Brain (organoid and tissue), 16 donors: ENCODE measurements at places on chromosomes 12 and 14. TPM values are rescaled to one million over a fixed set of nuclear protein-coding genes. Genes with fewer than 3 reads are reported as not detected.
A peak's percentile ranks its signal among the peaks of the same experiment; 100 is the strongest.

Gene FGF23
- polyA plus RNA-seq, result not detected

Gene PLEKHD1
- polyA plus RNA-seq, result 0.27 TPM

Gene OR6C2
- polyA plus RNA-seq, result not detected

Gene KLRK1
- polyA plus RNA-seq, result not detected

Gene GPR84
- not detected for polyA plus RNA-seq

Gene PRKD1
- polyA plus RNA-seq, result 10.4 TPM

Gene AVPR1A
- polyA plus RNA-seq, result 0.14 TPM

Gene CCDC177
- 1.5 TPM for polyA plus RNA-seq

Gene CCDC198
- polyA plus RNA-seq, result not detected

Gene NPFF
- polyA plus RNA-seq, result not detected

Gene FAM90A1
- polyA plus RNA-seq, result 0.29 TPM

Gene MTA1
- 96.6 TPM for polyA plus RNA-seq

DNA sequence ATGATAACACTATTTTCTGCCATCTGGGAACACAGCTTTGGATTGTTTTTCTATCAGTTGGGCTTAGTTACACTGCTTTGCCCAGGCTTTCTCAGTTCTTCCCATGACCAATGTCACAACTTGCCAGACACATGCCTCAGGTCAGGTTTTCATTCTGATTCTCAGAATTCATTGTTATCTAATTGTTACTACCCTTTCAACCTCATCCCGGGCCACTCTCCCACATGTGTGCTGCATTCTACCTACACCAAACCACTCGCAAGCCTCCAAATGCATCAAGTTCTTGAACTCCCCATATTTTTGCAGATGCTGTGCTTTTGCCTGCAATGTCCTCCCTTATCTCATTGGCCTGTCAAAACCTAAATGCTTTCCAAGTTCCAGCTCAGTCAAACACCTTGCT is 36.3 kb downstream of the NELL2 start:
- DNase-seq, result no peak

DNA sequence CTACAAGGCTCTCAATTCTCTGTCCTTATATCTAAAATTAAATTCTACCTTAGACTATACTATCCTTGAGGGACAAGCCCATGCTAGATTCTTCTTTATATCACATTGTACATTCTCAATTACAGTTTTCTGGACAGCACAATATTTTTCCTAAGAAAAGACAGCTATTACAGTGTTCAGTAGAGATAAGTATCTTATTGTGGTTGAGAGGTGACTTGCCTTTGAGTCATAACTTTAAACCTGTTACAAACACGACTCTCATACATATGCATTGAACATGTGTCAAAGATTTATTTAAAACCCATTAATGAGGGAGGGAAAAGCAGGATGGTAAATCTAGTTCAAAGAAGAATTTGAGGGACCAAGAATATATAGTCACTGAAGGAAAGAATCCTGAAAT is 61.1 kb downstream of the TPH2 start:
- DNase-seq, result no peak

DNA sequence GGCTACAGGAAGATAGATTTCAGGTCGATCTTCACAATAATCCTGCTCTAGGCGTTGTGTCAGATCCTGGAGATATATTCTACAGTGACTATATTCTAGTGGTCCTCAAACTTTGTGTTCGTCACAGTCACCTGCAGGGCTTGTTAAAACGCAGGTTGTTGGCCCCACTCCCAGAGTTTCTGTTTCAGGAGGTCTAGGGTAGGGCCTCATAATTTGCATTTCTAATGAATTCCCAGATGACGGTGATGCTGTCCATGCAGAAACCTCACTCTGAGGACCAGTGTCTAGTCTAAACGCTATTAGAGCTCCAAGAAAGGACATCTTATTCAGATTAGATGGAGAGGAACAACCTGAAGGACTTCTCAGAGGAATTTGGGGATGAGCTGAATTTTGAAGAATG is 13.2 kb upstream of the SLC6A13 start:
- no peak for DNase-seq

- no peak for DNase-seq
Observed at GRCh38 chr14:105182296-105183020, 1.3 kb upstream of the NUDT14 start.

GRCh38 chr14:72780751-72781150 is 113.2 kb downstream of the DPF3 start:
- no peak for DNase-seq

DNA sequence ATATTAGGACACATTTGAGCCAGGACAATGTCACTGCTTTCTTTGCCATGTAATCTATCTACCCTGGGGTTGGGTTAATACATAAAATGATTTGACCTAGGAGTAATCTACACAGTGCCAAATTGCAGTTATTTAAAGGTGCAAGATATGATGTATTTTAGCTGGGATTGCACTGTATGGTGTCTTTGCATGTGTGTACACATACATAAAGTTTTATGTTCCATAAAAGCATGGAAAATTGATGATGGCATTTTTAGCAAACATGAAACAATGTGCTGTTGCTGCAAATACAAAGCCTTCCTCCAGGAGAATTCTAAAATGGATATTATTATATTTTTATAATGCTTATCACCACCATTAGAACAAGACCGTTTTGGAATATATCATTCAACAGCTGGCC is 24.0 kb upstream of the PLBD1 start:
- DNase-seq, result no peak

DNA sequence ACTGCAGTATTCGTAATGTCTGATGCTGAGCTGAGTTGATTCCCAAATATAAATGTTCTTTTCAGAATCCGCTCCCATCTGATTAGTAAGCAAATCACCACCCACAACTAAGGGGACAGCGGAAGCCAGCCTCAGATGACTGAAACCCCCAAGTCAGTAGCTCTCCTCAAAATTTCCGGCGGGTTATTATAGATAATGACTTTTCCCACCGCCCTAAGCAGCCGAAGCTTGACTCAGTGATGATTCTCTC is 469 bp upstream of the LRFN5 start:
- peak; percentile 45 for DNase-seq

GRCh38 chr12:32265951-32266350 is 133.4 kb upstream of the FGD4 start:
- DNase-seq, result no peak

DNA sequence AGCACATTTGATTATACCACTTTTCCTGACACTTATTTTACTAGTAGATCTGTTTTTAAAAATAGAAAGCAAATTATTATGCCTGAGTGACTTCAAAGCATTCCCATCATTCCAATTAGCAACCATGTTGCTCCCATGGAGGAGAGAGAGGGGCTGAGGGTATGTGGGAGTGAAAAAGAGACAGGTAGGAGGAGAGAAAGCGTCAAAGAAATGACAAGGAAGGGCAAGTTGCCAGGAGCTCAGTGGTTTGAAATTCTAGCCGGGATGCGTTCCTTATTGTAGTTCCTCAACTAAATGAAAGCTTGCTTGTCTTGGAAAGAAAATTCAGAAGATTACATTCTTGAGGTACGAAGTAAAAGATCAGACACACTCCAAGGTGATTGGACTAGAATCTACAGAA is 92.4 kb upstream of the PKP2 start:
- DNase-seq, result peak; percentile 13

DNA sequence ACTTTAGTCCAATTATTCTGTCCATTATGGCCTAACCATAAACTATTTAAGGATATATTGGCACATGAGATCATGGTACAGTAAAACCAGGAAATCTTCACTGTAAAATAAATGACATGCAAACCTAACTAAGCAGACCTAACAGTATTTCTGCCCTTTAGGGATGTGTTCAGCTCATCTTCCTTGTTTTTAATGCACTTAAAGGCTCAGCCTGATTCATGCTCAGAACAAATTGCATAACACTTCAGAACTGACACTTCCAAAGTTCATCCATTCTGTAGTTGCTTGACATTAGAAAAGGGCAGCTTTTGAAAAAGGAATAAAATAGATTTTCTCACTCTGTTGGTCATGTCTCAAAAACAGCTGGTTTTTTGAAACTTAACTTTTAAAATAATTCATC is 708.5 kb downstream of the C12orf50 start:
- DNase-seq, result no peak

DNA sequence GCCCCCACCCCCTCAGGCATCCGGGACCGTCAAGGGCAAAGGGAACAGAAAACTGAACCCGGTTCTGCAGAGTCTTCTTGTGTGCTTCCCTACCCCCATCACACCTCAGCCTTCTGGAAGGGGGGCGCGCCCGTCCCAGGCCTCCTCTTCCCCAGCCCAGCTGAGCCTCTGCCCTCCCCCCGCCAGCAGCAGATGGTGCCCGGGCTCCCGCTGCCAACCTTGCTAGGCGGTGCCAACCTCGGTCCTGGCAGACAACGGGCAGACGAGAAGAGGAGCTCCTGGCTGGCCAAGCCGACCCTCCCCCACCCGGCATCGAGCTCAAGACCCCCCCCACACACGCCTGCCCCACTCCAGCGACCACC is 8.7 kb downstream of the STAC3 start:
- peak; percentile 84 for DNase-seq

GRCh38 chr12:82781309-82781997 is 94.7 kb downstream of the TMTC2 start:
- no peak for DNase-seq

DNA sequence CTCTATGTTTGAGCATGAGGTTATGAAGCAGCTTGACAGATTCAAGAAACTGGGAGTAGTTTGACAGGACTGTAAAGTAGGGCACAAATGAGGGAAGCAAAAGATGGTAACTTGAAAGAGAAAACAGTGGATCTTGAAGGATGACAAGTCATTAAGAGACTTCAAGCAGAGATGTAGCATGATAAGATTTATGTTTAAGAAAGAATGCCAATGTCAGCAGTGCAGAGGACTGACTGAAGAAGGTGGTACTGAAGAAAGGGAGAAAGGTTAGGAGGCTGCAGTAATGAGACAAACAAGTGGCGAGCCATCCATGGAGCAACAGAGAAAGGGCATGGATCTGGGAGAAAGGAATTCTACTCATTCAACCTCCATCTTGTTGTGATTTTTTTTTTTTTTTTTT is 120.2 kb upstream of the RAP1B start:
- no peak for DNase-seq

DNA sequence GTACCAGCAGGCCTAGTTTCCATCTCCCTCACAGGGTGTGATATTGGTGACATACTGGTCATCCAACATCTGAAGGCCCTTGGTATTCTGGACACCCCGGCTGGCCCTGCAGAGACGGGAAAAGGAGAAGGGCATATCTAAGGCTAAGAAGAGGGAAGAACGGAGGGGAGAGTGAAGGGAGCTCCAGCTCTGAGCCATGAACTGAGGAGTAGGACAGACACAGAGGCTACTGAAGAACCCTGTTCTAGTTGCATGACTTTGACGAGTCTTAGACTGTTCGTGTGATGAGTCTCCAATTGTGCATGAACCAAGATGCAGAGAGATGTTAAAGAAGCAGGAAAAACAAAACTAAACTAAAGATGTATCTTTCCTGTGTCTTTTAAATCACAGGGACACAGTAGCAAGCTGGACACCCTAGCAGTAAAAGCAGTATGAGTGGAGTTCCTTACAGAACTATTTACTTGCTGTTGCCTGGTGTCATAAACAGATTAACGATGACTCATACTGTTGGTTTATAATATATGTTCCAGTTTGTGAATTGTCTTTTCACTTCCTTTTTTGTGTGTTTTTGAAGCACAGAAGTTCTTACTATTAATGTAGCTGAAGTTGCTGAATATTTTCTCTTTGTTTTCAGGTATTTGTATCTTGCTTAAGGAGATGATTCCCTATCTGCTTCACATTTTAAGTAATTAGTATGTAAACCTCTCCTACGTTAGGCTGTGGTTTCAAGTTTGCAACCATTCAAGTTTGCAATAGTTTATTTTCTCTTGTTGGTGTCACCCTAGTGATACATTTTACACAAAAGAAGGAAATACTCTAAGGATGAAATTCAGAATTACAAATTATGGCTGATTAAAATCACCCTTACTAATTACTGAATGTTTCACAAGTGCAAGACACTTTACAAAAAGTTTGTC is 15.7 kb downstream of the FAR2 start:
- DNase-seq, result no peak

DNA sequence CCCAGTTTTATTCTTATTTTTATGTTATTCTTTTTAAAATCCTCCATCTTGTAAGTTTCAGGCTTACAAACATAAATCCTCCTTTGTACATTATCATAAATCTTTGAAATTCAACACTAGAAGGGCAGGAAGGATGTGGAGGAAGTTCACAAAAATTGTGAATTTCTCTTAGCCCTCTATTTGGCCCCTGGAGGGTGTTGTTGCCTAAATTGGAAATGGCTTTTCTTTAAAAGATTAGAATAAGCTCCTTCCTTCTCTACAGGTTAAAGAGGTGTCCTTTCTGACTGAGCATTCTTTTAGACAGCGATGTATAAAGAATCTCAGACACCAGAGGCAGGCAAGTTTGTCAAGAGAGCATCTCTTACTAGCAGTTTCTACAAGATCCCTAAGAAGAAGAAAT is 391.7 kb upstream of the OR4E1 start:
- DNase-seq, result no peak

DNA sequence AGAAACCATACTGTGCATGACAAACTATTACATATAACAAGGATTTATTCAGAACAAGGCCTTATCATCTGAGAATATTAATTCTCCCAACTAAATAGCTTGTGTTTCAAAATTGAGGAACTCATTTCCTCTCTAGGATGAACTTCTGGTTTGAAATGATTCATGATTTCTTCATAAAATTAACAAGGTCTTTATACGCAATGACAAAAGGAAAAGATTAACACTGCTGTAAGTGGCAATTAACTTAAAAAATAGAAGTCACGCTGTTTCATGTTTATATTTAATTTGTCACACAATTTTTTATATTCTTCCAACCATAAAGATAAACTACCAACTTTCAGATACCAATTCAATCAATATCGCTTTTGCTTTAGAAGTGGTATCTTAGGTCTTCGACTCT is 80.8 kb downstream of the GRIP1 start:
- no peak for DNase-seq

DNA sequence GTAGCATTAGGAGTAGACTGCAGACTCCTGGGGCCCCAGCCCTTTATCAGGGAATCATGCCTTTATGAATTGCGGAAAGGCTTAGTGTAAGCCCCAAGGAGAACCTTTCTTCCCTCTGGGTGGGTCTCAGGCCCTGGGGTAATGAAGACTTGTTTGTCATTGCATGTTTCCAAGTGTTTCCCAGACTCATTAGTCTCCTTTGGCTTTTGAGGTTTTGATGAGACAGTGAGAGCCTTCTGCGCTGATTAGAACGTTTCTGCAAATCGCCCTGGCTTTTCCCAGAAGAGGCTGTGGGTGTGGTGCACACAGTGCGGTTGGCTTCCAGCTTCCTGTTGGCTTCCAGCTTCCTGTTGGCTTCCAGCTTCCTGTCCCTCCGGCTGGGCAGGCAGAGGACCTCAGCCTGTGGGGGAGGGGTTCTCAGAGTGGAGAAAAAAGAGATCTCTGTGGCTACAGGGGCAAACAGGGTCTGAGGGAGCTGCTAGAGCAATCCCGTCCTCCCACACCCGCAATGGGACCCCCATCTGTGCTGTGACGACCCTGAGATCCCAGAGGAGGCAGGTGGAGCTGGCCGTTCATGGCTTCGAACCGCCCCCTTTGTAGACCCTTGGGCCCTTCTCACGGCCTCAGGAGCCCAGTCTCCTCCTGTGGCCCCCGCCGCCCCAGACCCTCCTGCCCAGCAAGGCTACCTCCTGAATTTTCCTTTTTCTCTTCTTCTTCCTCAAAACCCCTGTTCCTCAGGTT is 42.1 kb downstream of the GPR68 start:
- no peak for DNase-seq
